ENCODE measurements at places on chromosomes 1 and 21.
A peak's percentile ranks its signal among the peaks of the same experiment; 100 is the strongest.

- DNase-seq = no peak
Observed at GRCh38 chr1:97943354-97943753, 22.5 kb upstream of the DPYD start.

- DNase-seq = no peak
Observed at GRCh38 chr1:235883261-235883927, 16.7 kb upstream of the LYST start.

GRCh38 chr1:161998811-161999210, 24.9 kb downstream of the OLFML2B start:
- no peak for DNase-seq

DNA sequence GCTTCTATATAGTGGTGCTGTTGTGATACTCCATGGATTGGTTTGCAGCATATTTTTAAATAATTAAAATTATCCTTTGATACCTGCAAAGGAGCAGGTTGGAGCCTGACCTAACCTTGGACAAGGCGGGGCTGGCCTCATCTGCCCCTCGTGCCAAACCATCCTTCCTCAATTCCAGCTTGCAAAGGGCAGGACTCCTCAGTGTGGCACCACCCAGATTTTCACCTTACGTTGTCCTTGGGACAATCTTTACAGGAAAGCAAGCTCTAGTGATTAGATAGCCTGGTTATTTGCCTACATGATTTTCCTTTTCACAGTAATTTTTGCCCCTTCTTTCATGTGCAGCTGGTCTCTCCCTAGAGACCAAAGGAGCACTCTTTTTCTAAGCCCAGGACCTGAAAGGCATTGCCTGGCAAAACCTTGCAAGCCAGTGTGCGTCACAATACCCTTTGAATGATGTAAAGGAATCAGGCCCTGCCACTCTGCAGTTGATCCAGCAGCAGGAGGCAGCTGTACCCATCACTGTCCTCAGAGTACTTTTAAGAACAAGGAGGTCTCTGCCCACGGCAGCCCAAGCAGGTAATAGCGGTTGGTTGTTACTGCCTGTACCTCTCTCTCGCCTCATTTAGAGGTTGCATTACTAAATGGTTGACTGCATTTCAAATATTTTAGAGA, 99.4 kb downstream of the ADSS2 start:
- no peak for DNase-seq

GRCh38 chr21:26154753-26155152, 15.8 kb downstream of the APP start:
- DNase-seq = no peak

DNA sequence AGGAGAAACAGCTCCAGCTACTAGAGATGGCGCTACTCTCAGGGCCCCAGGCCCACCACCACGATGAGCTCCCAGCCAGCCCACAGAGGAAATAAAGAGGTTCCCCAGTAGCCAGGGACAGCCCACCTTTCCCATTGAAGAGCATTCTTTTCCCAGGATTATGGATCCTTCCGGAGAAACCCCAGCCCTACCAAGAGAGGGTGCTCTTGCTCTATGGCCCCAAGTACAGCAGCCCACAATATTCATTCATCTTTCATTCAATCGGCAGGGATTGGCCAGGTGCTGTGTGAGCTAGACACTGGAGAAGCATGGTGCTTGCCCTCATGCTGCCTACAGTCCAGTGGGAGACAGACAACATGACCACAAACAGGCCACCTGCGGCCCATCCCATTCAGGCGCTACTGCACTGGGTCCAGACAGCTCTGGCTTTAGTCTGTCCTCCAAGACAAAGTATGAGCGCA, 29.9 kb downstream of the PMVK start:
- peak; percentile 31 for DNase-seq

GRCh38 chr1:147640553-147641165, 29.7 kb downstream of the ACP6 start:
- DNase-seq = peak; percentile 65

DNA sequence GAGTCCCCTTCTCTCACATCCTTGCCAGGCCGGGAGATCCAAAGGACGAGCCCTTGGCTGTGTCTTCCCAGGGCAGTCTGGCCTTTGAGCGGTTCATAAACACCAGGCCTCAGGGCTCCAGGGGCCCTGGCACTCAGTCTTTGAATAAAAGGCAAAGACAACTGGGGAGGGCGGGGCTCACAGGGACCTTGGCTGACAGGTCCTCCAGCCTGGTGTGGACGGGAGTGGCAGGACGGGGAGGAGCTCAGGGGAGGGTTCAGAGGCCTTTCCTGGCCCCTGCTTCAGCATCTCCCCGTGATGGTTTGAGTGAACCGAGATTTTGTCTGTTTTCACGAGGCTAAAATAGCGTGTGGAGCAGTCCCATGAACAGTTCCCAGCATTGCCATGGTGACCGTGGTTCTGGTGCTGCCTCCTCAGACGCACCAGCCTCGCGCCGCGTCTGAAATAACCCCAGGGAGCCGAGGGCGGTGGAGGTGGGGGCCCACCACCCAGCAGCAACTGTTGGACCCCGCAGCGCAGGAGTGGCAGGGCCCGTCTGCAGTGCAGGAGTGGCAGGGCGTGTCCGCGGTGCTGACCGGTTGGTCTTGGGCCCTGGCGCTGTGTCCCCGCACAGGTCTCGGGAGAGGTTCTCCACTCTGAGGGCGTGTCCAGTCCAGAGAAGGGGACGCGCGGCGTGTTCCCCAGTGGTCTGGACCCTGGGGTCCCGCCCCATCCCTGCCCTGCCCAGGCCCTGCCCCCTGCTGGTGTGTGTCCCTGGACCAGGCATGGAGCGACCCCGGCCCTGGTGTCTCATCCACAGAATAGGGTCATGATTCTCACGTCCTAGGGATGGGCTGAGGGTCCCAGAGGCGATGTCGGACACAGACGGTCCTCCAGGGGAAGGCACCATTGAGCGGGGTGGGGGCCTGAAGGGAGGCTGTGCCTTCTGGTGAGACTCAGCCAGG, 7.1 kb upstream of the PRKCZ start:
- no peak for DNase-seq

DNA sequence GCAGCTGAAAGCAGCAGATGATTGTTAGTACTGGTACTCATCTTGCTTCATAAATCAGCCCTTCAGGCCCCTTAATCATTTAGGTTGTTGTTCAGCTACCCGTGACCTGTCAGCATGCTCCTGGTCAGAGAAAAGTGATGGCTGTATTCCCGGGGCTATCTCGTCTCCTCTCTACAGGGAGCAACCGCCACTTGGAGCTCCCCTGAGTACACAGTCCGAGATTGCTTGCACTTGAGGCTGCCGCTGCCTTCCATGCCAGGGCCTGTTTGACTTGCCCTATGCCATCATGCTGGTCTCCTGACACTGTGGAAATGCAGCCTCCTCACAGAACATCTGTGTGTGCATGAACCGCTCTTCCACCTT, 97.5 kb downstream of the SPATA46 start:
- no peak for DNase-seq
